ENCODE measurements at places on chromosomes 16 and 17.

- H3K27me3 ChIP-seq = no peaks in the 10 kb centered on the region
- H3K4me1 ChIP-seq = no peaks in the 10 kb centered on the region
- H3K36me3 ChIP-seq = no peaks in the 10 kb centered on the region
- no peak for DNase-seq
Observed at GRCh38 chr16:85515830-85516397, 97.2 kb upstream of the GSE1 start.

DNA sequence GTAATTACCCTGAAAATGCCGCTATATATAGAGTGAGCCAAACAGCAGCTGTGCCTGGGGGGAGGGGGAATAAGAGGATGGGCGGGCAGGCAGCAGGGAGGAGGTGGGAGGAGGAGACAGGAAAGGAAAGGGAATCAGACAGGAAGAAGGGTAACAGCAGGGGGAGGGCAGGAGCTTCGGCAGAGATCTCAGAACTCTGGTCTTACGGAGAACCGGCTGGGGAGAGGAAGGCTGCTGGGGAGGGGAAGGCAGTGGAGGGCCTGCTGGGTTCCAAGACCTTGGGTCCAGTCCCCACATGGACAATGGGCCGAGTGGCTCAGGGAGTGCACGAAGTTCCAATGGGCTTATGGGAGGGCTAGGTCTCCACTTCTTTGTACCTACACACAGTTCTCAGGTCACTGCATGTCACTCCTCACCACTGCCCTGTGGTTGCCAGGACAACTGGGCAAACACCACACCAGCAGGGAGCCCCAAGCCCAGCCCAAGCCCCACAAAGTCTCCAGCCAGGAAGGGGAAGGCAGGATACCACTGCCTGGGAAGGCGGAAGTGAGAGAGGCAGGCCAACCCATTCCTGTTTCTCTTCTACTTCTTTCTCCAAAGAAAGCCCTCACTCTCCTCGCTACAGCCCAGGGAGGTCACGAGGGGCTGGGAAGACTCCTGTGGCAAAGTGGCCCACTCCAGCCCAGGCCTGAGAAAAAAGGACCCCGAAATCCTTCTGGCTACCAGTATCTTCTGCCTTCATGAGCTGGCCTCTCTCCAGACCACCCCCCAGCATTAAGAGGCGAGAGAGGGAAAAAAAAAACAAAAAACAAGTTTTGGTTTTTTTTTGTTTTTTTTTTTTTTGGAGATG, 25.3 kb downstream of the G6PC3 start:
- peaks cover 2% of the 10 kb centered on the region for H3K36me3 ChIP-seq
- H3K27ac ChIP-seq = peak overlapping the region; percentile 92
- H3K4me3 ChIP-seq = peak overlapping the region; percentile 53
- no peaks in the 10 kb centered on the region for H3K27me3 ChIP-seq

DNA sequence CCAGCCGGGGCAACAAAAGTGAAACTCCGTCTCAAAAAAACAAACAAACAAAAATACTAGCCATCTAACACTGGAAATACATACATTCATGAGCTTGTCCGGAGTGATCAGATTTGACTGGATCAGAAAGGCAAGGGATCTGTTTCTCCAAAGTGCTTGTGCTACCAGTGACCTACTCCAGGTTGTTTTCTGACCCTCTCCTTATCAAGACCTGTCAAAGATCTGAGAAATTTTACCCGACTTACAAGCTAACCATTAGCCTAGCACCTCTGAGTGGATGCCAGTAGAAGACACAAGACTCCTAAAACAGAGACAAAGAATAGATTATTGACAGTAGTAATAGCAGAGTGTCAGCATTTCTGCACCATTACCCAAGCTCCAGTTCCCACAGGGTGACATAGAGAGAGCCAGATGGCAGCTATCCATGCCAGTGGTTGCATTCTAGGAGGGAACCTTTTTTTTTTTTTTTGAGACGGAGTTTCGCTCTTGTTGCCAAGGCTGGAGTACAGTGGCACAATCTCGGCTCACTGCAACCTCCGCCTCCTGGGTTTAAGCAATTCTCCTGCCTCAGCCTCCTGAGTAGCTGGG, 9.8 kb downstream of the ASPA start:
- no peaks in the 10 kb centered on the region for H3K27me3 ChIP-seq
- no peak for DNase-seq
- no peak overlapping the region for H3K27ac ChIP-seq
- H3K4me1 ChIP-seq = peaks cover 6% of the 10 kb centered on the region
- no peaks in the 10 kb centered on the region for H3K36me3 ChIP-seq

GRCh38 chr16:57567691-57568090, 25.2 kb downstream of the ADGRG5 start:
- H3K4me1 ChIP-seq = no peaks in the 10 kb centered on the region
- no peaks in the 10 kb centered on the region for H3K36me3 ChIP-seq
- H3K27me3 ChIP-seq = no peaks in the 10 kb centered on the region
- H3K27ac ChIP-seq = no peak overlapping the region

DNA sequence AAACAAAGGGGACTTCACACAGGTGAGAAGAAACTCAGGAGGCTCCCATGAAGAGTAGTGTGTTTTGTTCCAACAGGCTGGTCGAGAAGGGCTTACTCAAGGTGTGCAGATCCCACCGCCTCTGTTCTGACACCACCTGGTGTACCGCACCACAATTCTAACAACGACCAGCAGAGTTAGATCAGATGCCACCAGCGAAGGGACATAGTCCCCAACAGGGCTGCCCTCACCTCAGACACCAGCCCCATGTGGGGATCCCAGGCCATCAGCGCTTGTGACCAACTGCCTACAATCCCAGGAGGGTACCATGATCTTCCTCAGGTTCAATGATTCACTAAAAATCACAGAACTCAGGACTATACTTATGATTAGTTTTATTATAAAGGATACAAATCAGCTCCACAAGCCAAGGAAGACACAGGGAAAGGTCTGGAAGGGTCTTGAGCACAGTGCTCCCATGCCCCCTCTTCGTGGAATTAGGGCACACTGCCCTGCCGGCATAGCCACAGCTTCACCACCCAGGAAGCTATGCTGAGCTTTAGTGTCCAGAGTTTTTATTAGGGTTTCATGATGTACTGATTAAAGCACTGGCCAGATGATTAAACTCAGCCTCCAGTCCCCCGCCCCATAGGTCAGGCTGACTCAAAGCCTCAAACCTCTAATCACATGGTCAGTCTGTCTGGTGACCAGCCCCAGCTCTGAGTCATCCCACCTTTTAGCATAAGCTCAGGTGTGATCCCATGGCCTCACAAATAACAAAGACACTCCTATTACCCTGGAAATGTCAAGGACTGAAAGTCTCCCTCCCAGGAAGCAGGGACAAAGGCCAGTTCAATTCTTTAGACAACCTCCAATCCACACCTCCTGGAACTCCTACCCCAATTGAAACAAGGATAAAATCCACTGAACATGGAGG, 26.0 kb downstream of the TRIM25 start:
- no peak overlapping the region for H3K27ac ChIP-seq
- no peak overlapping the region for H3K4me3 ChIP-seq
- no peak for DNase-seq
- peaks cover 8% of the 10 kb centered on the region for H3K36me3 ChIP-seq
- no peaks in the 10 kb centered on the region for H3K27me3 ChIP-seq

- H3K27ac ChIP-seq = no peak overlapping the region
- no peak for DNase-seq
- H3K4me3 ChIP-seq = no peak overlapping the region
- H3K36me3 ChIP-seq = no peaks in the 10 kb centered on the region
Observed at GRCh38 chr17:10196384-10196895, 2.0 kb downstream of the GAS7 start.

- no peaks in the 10 kb centered on the region for H3K27me3 ChIP-seq
- H3K4me1 ChIP-seq = no peaks in the 10 kb centered on the region
- 0 out of 2 replicates have a peak, but pooled peaks cover 2% of the 10 kb centered on the region for H3K36me3 ChIP-seq
- DNase-seq = peak; percentile 69
- H3K4me3 ChIP-seq = no peak overlapping the region
Observed at GRCh38 chr16:3578610-3579551, 1.7 kb upstream of the NLRC3 start.

DNA sequence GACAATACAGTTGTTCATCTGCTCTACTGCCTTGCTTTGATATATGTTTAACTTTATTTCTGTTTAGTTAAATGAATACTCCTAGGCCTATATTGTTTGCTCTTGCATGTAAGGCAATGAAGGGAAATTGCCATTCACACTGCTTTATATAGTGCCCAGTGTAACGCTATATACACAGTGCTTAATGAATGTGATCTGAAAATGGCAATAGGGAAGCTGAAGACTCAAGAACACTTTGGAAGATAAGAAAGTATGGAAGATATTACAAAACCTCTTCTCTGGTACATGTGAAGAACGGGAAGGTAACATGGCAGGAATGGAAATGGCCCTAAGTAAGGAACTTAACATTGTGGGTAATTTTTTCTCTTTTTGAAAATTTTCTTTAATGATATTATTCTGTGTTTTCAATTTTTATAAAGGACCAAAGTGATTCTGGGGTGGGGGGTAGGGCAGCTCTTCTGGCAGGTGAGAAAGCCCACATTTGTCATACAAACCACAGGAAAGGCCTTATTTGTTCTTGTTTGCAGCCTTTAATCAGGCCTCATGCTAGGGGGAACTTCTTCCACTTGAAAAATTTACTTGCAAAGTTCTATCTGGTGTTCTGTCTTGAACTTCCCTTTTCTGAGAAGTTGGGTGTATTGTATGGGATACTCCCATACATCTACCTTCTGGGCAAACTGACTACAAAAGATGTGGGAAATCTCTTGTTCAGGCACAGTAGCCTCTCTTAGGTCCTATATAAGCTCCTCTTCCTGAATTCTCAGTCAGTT, 100.8 kb upstream of the CORO6 start:
- no peaks in the 10 kb centered on the region for H3K36me3 ChIP-seq
- H3K27ac ChIP-seq = no peak overlapping the region
- H3K4me3 ChIP-seq = no peak overlapping the region
- H3K4me1 ChIP-seq = no peaks in the 10 kb centered on the region
- H3K27me3 ChIP-seq = no peaks in the 10 kb centered on the region
- no peak for DNase-seq

- H3K36me3 ChIP-seq = no peaks in the 10 kb centered on the region
- no peak for DNase-seq
- H3K4me3 ChIP-seq = no peak overlapping the region
- H3K27ac ChIP-seq = no peak overlapping the region
- no peaks in the 10 kb centered on the region for H3K27me3 ChIP-seq
- peaks cover 3% of the 10 kb centered on the region for H3K4me1 ChIP-seq
Observed at GRCh38 chr17:30475206-30475605, 2.0 kb upstream of the GOSR1 start.

GRCh38 chr16:86573215-86573614, 5.1 kb upstream of the FOXL1 start:
- no peaks in the 10 kb centered on the region for H3K36me3 ChIP-seq
- DNase-seq = peak; percentile 65
- H3K4me1 ChIP-seq = peaks cover 28% of the 10 kb centered on the region
- H3K27me3 ChIP-seq = peaks cover 100% of the 10 kb centered on the region

DNA sequence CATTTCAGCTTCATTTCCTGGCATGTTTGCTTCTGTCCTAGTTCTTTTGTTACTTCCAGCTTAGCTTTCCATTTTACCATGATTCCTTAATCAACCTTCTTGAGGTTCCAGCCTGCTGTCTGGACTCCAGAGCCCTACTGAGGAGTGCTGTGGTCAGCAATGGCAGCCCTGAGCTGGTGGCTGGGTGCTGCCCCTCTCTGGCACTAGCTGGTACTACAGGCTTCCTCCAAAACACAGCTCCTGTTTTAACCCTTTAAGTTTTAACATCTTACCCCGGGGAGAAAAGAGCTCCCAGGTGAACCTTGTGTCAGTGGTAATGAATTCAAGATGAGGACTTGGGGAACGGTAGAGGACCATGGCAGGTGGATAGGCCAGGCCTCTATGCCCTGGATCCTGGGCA, 395.5 kb downstream of the TMEM114 start:
- no peak overlapping the region for H3K27ac ChIP-seq
- no peaks in the 10 kb centered on the region for H3K36me3 ChIP-seq
- no peaks in the 10 kb centered on the region for H3K4me1 ChIP-seq
- DNase-seq = peak; percentile 33

DNA sequence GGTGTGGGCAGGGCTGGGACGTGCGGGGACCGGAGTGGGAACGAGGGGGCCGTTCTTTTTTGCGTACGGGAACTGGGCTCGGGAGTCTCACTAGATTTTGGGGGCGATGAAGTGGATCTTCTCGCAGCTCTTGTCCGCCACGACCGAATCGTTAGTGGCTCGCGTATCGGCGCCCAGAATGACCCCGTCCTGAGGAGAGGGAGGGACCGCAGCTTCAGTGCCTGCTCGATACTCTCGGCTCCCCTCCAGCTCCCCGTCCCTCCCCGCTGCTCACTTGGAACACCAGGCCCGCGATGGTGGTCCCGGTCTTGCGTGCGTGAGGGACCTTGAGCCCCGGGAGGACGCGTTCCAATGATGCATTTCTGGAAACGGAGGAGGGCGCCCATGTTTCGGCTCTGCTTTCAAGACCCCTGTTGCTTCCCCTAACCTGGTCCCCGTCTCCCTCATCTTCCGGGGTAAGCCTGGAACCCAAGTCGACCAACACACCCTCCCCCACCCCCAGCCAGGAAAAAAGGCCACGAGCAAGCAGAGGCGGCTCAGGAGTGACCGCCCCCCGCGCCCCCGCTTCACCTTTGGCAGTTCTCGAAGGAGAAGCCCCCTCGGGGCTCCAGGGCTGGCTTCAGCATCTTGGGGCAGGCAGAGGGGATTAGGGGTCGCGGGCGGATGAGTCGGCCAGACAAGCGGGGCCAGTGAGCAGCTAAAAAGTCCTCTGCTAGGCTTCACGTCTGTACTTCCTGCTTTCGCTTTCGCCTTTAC, at the start of gene PSMB10:
PSMB10 (minus strand) TSS at position 727 of the 756 bp plus-strand sequence; CDS start at position 626, 101 bp downstream.
- no peaks in the 10 kb centered on the region for H3K36me3 ChIP-seq
- peak within 1 kb of the TSS; percentile 94 for H3K4me3 ChIP-seq
- H3K27ac ChIP-seq = peak within 1 kb of the TSS; percentile 74
- no peaks in the 10 kb centered on the region for H3K27me3 ChIP-seq
- no peak for DNase-seq
- H3K4me1 ChIP-seq = peaks cover 7% of the 10 kb centered on the region

DNA sequence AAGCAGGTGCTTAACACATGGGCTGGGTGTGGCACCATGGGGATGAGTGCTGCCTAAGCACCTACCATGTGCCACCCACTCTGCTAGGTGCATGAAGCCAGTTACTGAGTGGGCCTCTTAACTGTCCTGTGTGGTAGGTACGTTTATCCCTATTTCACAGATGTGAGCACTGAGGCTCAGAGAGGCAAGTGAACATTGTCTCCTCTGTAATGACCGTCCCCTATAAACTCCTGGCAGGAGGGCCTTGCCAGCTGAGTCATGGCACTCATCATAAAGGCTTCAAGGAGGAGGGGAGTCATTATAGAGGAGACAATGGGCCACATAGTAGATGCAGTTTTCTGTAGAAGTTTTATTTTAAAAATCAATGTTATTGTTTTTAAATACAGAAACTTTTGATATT, 79.1 kb downstream of the RAB11FIP4 start:
- no peaks in the 10 kb centered on the region for H3K27me3 ChIP-seq
- peaks cover 34% of the 10 kb centered on the region for H3K4me1 ChIP-seq
- no peaks in the 10 kb centered on the region for H3K36me3 ChIP-seq
- no peak for DNase-seq

GRCh38 chr17:43403846-43404245, 5.1 kb downstream of the ARL4D start:
- no peaks in the 10 kb centered on the region for H3K36me3 ChIP-seq
- no peak for DNase-seq
- H3K27me3 ChIP-seq = no peaks in the 10 kb centered on the region
- H3K27ac ChIP-seq = no peak overlapping the region
- no peaks in the 10 kb centered on the region for H3K4me1 ChIP-seq
